Inflammatory macrophage treated with lipopolysaccharide for 1 hour (primary cell): ENCODE measurements at places on chromosomes 12 and 14.
A peak's percentile ranks its signal among the peaks of the same experiment; 100 is the strongest.

DNA sequence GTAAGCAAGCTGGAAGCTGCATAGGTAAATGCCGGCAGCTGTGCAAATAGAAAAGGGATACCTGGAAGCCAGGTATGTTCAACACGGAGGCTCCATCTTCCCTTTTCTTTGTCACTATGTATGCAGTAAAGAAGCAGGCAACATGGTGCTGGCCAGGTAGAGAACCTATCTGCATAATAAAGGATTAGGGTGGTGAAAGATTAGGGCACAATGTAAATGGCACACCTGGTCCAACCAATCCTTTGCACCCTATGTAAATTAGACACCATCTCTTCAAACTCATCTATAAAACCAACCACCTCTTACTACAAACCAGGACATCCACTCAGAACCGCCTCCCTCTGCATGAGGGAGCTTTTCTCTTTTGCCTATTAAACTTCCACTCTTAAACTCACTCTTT is 32.3 kb downstream of the RPS29 start:
- no peak for DNase-seq

- no peak for DNase-seq
Measured at GRCh38 chr12:88921890-88922532, 341.7 kb upstream of the KITLG start.

GRCh38 chr12:9991876-9992275 is 7.0 kb downstream of the CLEC1B start:
- peak; percentile 31 for DNase-seq

DNA sequence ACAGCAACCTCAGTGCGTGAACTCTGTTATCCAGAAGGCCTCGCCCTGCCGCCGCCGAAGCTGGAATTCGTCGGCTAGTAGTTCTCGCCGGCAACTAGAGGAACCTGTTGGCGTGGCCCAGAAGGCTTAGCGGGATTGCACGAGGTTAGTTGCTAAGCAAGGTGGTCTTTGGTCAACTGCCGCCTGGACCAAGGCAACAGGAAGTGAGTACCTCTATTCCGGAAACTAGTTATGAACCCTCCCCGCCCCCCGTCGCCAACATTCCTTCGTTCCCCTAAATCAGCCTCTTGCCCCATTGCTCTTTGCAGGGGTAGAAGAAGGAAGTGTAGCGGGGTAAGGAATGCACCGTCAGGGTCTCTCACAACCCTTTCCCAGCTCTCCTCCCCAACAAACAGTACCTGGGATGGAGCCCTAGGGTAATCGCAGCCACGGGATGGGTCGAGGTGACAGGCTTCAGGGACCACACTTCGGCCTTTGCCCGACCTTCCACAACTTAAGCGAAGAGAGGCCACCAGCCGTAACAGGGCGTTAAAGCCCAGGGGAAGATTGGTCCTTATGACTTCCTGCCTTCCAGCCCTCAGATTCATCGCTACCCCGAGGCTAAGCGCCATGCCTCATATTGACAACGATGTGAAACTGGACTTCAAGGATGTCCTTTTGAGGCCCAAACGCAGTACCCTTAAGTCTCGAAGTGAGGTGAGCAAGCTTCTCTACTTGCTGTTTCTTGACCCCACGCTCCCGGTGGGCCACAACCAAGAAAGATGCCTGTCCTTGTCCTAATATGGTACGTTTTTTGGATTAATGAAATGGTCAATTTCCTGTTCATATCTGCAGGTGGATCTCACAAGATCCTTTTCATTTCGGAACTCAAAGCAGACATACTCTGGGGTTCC is at the start of gene GMPR2:
Gene GMPR2 (plus strand): TSS at position 285 of the 893 bp plus-strand sequence. CDS start 325 bp downstream, at position 610.
- no peak for DNase-seq

GRCh38 chr12:24544368-24544767 is 404.5 kb downstream of the BCAT1 start:
- no peak for DNase-seq

GRCh38 chr12:87140262-87140661 is 884.1 kb upstream of the MGAT4C start:
- DNase-seq = no peak

GRCh38 chr14:20456971-20457370 is 1.9 kb downstream of the APEX1 start:
- DNase-seq = no peak
